ENCODE measurements at places on chromosomes 12 and 14.

- DNase-seq: peak; percentile 51
Measured at GRCh38 chr12:64610660-64611340, 505 bp downstream of the RASSF3 start.

GRCh38 chr12:68856510-68856909 lies 48.5 kb downstream of the MDM2 start:
- no peak for DNase-seq

- DNase-seq: no peak
Measured at GRCh38 chr12:22529281-22530060, 14.9 kb downstream of the C2CD5 start.

GRCh38 chr12:43349863-43350262 lies 202.1 kb downstream of the ADAMTS20 start:
- DNase-seq: no peak

- no peak for DNase-seq
Measured at GRCh38 chr12:123713823-123714585, 1.9 kb downstream of the ATP6V0A2 start.

DNA sequence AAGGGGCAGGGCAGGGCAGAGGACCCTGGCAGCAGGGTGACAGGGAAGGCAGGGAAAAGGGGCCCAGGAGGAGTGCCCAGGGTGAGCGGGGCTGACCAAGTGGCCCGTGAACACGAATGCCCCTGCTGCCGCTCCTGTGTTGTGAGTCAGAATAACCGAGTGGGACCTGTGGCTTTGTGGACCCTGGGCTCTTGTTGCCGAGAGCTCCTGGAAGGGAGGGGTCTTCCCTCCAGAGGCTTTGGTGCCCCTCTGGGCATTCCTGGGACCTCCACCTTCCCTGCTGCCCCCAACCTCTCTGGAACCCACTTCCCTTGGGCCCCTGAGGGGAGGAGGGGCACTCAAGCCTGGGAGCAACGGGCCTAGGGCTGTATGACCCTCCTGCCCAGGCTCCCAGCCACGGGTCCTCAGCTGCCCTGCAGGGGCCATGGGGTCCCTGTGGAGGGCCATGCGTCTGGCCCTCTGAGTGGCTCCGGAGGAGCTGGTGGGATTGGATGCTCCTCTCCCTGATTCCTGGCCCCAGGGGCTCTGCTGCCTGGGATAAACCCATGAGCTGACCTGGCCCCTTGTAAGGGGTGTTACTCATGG lies 319.4 kb downstream of the TMEM121 start:
- DNase-seq: no peak

DNA sequence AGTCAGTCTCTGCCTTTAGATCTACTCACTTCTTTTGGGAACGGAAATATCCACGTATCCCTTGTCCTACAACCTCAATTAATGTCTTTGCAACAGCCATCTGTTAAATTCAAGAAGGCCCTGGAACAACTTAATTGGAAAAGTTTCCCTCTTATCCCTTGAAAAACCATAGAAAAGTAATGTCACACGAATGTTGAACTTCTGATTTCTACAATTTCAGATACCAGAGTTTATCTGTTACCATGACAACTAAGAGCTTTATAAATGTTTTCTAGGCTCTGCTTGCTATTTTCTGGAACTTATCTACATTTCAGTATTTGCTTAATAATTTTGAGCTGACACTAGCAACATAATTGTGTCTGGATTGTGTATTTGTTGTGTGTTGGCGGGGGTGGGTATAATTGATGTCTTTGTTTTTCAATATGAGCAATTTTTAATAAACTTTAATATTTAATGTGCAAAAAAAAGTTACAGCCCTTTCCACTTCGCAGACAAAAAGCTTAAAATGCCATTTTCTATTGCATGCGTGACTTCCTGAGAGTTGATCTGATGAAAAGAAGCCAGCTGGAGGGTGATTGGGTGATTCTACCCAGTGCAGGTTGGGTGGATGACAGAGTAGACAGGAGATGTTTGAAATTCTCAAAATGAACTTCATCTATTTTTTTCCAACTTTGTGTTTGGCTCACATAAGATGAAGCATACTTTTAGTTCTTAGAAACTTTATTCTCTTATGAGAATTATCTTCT lies 11.8 kb upstream of the EDDM3A start:
- no peak for DNase-seq

GRCh38 chr12:131041216-131041967 lies 87.7 kb downstream of the ADGRD1 start:
- DNase-seq: no peak

DNA sequence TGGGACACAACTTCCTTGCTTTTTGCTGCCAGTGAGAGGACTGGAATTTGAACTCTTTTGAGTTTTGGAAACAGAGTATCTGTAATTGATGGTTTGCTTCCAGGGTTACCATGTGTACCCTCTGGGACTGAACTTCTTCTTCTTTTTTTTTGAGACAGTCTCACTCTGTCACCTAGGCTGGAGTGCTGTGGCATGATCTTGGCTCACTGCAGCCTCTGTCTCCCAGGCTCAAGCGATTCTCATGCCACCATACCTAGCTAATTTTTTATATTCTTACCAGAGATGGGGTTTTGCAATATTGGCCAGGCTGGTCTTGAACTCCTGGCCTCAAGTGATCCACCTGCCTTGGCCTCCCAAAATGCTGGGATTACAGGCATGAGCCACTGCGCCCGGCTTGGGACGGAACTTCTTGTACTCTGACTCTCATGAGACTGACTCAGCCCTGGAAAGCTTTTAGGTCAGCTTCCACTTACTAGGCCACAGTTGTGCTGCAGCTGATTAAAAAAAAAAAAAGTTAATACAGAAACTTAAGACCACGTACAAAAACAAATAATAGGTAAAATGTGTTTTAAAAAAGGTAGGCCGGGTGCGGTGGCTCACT lies 15.8 kb downstream of the SEL1L start:
- DNase-seq: no peak

DNA sequence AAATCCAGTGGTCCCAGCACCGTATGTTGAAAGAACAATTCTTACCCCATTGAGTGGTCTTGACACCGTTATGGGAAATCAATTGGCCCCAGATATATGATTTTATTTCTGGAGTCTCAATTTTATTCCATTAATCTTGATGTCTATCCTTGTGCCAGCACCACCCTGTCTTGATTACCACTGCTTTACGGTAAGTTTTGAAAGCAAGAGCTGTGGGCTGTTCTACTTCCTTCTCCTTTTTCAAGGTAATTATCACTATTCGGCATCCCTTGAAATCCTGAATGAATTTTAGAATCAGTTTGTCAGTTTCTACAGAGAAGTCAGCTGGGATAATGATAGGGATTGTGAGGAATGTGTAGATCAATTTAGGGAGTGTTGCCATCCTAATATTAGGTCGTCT lies 160.8 kb upstream of the SFSWAP start:
- DNase-seq: no peak

GRCh38 chr12:67669217-67669933 lies 20.8 kb downstream of the DYRK2 start:
- no peak for DNase-seq

DNA sequence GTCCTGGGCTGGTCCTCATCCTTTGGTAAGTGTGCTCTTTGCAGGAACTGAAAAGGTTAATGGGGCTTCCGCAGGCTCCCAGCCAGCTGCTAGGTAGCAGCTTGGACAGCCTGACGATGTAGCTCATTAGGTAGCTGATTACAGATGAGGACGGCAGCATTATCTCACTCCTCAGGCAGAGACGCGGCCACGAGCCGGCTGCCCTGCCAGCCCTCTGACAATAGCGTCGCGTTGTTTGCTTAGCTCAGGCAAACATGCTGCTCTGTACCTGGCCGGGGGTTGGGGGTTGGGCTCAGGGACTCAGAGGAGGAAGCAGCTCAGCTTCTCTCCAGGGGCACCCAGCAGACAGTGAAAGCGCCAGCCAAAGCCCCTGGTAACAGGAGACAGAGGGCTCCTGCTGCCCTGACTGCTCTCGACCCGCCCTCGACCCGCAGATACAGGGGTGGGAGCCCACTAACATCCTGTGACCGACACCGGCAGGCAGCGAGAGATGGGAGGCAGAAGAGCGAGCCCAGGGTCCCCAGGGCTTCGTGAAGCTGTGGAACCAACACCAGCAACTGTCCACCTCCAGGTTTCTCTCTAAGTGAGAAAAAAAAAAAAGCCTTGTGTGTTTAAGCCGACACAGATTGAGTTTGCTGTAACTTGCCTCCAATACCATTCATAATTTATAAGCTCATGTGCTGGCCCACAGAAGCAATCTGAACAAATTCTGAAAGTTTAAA lies 53.4 kb upstream of the DLK1 start:
- DNase-seq: no peak

- no peak for DNase-seq
Measured at GRCh38 chr12:15897433-15897832, 13.7 kb upstream of the DERA start.

DNA sequence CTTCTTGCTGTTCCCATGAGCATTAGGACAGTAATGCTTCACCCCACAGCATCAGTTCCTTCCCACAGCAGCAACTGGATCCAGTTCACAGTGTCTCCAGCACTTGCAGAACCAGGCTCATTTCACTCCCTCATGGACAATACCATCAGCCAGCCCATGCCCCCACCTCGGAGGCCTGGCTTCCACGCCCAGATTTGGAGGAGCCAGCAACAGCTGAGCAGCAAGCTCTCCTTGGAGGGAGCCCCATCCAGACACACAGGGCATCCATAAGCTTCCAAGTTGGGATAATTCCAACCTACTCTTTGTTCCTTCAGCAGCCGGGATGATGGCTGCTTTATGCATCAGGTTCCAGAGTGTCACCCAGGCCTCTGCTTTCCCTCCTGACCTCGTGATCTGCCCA lies 250.0 kb downstream of the GLT1D1 start:
- no peak for DNase-seq

DNA sequence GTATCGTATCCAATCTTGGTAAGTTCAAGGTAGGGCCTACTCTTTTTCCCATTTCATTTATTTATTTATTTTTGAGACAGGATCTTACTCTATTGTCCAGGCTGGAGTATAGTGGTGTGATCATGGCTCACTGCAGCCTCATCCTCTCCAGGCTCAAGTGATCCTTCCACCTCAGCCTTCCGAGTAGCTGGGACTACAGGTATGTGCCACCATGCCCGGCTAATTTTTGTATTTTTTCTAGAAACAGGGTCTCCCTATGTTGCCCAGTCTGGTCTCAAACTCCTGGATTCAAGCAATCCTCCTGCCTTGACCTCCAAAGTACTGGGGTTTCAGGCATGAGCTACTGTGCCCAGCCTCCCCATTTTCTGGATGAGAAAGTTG lies 57.2 kb downstream of the CLMN start:
- DNase-seq: no peak

GRCh38 chr12:111028830-111029229 lies 108.5 kb upstream of the MYL2 start:
- DNase-seq: no peak

DNA sequence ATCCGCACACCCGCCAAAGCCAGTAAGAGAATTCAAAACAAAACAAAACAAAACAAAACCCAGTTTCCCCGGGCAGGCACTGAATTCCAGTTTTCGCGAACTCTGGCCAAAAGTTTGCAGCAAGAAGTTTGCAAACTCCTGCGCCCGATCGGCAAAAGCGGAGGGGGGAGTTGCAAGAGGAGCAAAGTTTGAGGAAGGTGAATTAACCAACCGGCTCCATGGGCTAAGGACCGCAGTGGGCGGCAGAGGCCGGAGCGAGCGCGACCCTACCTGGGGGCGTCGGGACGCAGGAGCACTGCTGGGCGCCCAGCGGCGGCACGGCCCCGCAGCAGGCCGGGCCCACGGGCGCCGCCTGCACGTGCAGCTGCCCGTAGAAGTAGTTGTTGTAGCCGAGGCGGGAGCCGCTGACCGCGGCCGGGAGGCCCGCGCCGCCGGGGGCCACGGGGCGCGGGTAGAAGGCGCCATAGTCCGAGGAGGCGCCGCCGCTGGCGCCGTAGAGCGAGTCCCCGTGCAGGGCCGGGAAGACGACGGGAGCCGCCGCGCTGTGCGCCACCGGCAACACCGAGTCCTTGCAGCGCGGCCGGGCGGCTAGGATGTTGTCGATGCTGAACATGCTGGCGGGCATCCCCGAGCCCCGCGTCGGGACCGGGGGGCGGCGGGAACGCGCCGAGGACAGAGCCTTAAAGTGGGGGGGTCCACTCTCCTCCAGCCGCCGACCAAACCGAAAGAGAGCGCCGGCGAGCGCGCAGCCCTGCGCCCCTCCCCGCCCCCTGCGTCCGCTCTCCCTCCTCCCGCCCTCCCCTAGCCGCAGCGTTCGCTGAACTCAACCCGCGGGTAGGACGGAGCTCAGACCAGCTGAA lies at the start of gene GSC:
Gene GSC (minus strand): TSS at position 723 of the 860 bp plus-strand sequence. CDS start 98 bp downstream, at position 625.
- no peak for DNase-seq

GRCh38 chr12:98840325-98840724 lies 195.2 kb downstream of the APAF1 start:
- no peak for DNase-seq

- no peak for DNase-seq
Measured at GRCh38 chr14:103562179-103562428, 353 bp downstream of the BAG5 start.

DNA sequence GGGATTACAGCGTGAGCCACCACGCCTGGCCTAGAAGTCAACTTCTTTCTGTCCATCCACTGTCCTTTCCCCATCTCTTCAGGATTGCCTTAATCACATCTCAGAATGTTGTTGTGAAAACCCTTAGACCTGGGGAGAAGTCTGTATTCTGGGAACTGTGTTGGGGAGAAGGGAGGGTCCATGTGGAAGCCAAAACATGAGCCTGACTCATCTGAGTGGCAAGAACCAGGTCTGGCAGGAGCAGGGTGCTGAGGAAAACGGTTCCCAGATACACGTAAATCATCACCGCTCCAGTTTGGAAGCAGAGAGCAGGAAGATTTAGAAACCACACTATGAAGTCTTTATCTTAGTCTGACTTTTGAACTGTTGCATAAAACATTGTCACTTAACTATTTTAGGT lies 245.6 kb upstream of the RGS6 start:
- DNase-seq: no peak

- no peak for DNase-seq
Measured at GRCh38 chr12:24172031-24172772, 222.7 kb upstream of the SOX5 start.

- no peak for DNase-seq
Measured at GRCh38 chr14:44586910-44587309, 79.8 kb upstream of the FSCB start.

DNA sequence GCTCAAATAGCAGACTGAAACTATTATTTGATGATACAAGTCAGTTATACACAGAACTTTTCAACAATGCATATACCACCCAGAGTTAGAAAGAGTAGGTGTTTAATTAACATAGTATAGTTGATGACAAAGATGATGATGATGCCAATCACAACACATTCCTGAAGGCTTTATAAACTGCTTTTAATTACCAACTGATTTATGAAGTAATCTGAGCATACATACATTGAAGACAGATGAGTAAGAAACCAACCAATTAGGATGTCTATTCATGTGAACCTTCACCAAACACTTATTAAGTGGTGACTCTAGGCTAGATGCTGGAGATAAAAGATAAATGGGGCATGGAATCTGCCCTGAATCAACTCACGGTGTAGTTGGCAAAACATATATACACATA lies 600.9 kb upstream of the FLRT2 start:
- no peak for DNase-seq

DNA sequence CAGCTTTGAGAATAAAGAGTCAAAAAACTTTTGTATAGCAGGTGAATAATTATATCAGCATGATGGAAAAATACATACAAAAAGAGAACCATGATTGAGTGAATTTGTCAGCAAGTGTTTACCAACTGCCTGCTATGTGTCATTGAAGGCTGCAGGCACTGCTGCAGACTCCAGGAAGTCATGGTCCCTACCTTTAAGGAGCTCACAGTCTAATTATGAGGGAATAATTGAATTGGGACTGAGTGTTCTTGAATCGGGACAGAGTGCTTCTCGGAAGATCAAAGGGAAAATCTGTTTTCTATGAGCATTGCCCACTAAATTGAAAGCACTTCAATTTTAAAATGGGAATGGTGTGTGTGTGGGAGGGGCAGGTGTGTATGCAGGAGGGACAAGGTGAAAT lies 9.5 kb downstream of the OR10AD1 start:
- DNase-seq: no peak

GRCh38 chr14:96745500-96746051 lies 51.6 kb upstream of the VRK1 start:
- DNase-seq: no peak

Data from stimulated activated CD8-positive, alpha-beta memory T cell treated with anti-CD3 and anti-CD28 coated beads, Interleukin-4, amount 100 ng/mL, for 4 hours (primary cell).